GM19239 (cell line): ENCODE measurements at places on chromosomes 2 and 18.

GRCh38 chr2:112272669-112273068, 2.7 kb upstream of the ZC3H6 start:
- DNase-seq, result no peak

DNA sequence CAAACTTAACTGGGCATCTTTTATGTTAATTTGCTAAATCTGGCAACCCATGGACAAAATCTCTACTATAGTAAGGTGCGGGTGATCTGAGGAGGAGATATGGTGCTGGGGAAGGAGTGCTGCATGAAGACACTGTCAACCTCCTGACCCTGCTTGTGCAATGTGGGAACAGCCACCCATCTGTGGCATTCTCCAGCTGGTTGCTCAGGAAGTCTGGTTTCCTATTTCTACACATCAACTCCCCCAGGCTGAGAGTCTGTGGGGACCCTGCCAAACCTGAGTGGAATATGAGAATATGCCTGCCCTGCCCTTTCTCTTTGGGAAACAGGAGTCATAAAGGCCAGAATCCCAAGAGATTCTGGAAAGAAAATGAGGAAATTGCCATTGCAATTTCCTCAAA, 60.1 kb upstream of the PAX3 start:
- no peak for DNase-seq

GRCh38 chr2:84959095-84959565, 11.8 kb upstream of the KCMF1 start:
- no peak for DNase-seq

- no peak for DNase-seq
These were observed 4.6 kb upstream of the PDK1 start for GRCh38 chr2:172551271-172551670.

DNA sequence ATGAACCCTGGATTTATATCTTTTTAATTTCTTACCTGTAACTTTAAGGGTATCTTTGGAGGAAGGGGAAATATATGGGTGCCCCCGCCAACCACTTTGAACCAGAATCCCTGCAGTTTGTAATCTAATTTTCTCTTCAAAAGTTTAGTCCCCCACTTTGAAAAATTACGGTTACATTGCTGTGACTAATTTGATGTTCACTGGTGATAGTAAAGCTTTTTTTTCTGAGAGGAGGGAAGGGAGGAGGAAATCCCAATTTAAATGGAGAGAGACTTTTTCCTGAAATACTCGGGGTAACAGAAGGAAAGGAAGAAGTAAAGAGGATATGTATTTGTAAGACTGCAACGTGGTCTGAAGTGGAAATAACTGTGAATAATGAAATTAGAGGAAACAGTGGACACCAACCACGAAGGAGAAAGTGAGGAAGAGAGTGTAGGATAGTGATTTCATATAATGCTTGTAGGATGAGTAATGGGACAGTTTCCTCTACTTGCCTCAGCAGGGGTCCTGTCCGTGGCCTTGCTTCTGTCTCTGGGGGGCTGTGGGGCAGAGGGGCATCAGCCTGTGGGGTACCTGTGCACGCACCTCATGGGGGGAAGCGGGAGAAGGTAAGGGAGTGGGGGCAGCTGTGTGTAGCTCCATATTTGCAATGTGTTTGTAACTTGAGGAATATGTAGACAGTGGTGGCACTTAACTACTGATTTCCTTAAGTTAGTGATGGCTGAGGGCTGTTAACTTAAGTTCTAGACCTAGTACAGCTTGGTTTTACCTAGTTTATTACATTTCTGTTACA, 161.1 kb downstream of the LTBP1 start:
- no peak for DNase-seq

DNA sequence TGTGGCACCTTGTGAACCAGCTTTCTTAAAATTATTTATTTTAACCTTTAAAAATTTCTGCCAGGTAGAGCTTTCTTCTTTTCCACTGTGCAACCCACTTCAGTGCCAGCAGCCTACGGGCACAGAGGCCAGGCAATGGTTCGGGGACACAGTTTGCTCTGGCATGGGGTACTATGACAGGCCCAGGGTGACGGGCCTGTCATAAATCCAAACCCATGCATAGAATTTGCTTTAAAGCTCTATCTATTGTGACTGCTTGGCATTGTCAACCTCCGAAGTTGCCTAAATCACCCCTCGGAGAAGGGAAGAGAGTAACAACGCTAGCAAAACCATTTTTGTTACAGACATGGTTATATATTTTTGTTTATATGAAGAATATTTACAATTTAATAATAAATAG, 1.5 kb downstream of the ODC1 start:
- no peak for DNase-seq

DNA sequence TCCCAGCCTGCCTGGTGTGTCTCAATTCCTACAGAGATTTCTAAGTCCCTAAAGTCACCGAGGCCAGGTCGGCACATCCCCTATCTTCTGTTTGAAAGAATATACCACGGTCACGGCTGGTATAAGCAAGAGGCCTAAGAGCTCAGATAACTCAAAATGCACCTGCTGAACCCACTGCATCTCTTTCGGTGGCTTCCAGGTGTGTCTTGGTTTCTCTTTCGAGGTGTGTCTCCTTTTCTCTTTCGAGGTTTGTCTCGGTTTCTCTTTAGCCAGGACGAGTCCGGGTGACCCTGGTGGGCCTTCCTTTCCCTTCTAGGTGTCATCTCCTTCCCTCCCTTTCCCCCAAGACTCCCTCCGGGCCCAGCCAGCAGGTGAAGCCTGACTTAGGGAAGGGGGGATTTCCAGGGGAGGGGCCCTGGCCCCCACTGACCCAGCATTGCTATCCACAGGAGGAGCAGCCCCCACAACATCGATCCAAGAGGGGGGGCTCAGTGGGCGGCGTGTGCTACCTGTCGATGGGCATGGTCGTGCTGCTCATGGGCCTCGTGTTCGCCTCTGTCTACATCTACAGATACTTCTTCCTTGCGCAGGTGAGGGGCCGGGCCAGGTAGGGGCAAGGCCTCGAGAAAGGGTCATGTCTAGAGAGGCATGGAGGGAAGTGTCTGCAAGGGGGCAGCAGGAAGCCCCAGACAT, 8.4 kb downstream of the ITM2C start:
- peak; percentile 82 for DNase-seq

DNA sequence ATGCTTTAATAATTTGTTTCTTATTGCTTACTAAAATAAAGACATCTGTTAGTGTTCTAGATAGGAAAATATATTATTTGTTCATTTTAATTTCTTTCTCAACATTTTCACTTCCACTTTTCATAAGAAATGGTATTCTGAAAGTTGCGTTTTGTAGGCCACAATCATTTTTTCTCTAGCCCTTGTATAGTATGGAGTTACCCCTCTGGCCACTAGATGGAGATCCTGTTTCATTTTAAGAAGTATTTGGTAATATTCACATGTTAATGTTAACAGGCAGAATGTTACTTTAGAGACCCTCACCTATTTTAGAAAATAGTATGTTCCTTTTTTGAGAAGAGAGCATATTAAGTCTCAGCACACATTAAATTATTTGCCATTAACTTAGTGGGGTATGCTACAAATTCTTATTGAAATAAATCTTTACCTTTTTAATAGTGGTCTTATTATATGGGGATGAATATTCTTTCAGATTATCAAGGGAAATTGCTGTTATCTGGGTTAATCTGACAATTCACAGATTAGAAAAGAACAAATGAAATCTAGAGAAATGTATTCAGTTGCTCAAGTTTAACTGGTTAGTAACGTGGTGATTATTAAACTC, 73.9 kb upstream of the TTC27 start:
- peak; percentile 29 for DNase-seq

GRCh38 chr2:124796647-124797046, 771.6 kb downstream of the CNTNAP5 start:
- DNase-seq, result no peak

- DNase-seq, result no peak
These were observed 525.5 kb upstream of the CHAC2 start for GRCh38 chr2:53242090-53242489.

DNA sequence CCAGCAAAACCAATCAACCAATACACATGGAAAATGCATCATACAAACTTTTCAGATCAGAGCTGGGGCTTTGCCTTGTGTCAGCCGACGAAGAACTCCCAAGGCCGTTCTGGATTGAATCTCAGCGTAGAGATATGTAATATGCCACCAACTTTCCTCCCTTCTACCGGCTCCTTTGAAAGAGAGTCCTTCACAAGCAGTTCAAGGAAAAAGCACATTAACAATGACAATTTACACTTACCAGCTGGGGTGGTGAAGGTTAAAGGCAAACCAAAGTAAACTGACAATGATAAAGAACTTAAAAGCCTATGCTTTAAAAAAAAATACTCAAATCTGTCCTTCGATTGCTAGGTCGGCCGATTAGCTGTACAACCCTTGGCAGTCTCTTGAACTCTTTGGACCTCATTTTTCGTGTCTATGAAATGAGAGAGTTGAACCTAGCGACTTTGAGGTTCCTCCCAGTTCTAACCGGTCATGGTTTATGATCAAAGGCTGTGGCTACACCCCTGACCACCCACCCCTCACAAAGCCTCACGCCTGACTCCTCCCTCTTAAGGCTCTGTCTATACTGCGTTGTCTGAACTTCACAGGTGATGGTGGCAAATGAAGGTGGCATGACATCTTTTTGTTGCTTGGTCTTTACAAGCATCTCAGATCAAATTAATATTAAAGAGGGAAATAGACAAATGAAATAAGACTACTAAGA, 46.2 kb downstream of the BCL2 start:
- no peak for DNase-seq

GRCh38 chr2:168649105-168649504, 153.3 kb upstream of the NOSTRIN start:
- DNase-seq, result no peak

DNA sequence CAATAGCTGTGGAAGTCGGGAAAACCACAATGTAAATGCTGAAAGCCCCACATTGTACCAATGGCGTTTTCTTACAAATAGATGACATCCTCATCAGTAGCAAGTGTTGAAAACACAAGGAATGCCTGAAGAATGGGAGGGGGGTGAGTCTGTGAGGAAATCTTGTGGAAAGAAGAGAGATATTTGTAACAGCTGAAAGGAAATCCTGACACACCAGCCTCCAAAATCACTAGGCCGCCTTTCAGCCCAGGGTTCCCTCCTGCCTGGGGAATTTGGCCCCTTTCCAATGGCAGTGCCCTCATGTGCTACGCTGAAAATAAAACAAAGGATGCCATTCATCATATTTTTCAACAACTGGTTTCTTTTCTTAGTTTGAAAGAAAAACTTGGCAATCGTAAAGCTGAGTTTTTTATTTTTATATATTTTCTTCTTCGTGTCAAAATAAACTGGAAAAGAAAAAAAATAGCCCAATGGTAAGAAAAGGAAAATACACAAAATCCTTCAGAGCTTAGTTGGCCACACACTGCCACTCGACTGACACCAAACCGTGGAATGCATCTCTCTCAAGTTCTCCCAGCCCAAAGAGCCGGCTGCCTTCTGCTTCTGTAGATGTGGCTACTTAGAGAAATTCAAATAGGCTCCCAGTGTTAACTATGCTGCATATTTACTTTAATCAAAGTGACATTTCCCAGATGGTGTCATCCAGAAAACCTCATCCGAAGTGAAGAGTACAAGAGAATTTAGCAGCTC, 52.0 kb downstream of the FTCDNL1 start:
- DNase-seq, result no peak

DNA sequence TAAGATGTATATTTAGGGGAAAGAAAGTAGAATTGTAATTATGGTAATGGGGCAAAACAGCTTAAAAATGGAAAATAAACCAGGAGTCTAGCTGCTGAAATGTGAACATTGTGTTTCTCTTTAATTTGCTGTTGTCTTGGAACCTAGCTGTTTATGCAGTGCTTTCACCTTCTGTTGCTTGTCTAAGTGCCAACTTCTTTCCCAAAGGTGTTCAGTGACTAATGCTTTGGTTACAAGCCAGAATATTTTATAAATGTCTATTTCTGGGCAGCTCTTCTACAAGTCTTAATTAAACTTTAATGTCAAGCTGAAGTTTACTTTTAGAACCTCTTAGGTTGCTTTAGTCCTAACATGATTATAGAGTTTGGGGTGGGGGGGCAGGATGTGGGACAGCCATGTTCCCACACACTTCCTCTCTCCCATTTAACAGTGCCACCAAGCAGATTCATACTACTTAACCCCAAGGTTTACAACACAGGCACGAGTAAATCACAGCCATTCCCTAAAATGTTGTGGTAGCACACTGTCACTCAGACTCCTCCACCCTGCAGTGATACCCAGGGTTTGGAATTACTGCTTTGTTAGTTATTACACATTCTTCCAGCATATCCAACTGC, 60.6 kb downstream of the ITGA4 start:
- DNase-seq, result no peak

GRCh38 chr18:76619621-76620315, 124.7 kb upstream of the ZNF516 start:
- DNase-seq, result no peak

- DNase-seq, result no peak
These were observed 154.1 kb downstream of the SMAD7 start for GRCh38 chr18:48796491-48797205.

DNA sequence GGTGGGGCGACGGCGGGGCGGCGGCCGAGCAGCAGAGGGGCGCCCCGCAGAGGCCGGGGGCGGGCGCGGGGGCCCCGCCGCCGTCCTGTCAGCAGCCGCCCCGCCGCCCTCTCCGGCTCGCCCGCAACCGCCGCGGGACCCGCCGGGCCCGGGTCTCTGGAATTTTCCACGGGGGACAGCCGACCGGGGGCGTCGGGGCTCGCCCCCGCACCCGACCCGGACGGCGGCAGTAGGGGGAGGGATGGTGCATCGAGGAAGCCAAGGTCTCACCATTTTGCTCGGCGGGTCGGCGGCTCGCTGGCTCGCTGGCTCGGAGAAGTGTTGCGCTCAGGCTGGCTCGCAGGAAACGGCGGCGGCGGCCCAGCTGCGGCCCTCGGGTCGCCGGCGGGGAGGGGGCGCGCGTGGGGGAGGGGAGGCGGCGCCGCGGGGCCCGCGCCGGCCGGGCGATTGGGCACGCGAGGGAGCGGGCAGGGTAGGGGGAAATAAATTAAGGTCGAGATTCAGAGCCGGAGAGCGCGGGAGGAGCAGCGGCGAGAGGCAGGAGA, 405 bp downstream of the PPP3R1 start:
- DNase-seq, result peak; percentile 9

- DNase-seq, result no peak
These were observed 50.8 kb downstream of the CCBE1 start for GRCh38 chr18:59646228-59646962.

- DNase-seq, result no peak
These were observed 212.7 kb downstream of the DYSF start for GRCh38 chr2:71666094-71666474.
